ENCODE measurements at places on chromosomes 7 and 10.

GRCh38 chr10:1425879-1426278 is 311.4 kb downstream of the ADARB2 start:
- DNase-seq = no peak

DNA sequence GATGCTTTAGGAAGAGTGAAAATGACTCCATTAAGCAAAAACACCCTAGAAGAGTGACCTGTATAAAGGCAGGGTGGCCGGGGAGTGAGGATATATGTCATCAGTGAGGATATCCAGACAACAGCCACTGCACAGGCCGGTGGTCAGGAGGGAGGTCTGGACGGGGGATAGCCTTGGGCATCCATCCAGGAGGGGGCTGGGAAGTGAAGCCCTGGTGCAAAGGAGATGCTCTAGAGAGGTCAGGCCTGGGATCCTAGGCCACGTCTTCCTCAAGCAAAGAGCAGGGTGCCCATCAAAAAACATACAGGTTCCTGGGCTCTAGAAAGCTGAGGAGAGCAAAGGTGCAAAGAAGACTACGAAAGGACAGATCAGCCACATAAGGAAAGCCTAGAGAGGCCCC is 25.6 kb downstream of the FAM171A1 start:
- DNase-seq = no peak

DNA sequence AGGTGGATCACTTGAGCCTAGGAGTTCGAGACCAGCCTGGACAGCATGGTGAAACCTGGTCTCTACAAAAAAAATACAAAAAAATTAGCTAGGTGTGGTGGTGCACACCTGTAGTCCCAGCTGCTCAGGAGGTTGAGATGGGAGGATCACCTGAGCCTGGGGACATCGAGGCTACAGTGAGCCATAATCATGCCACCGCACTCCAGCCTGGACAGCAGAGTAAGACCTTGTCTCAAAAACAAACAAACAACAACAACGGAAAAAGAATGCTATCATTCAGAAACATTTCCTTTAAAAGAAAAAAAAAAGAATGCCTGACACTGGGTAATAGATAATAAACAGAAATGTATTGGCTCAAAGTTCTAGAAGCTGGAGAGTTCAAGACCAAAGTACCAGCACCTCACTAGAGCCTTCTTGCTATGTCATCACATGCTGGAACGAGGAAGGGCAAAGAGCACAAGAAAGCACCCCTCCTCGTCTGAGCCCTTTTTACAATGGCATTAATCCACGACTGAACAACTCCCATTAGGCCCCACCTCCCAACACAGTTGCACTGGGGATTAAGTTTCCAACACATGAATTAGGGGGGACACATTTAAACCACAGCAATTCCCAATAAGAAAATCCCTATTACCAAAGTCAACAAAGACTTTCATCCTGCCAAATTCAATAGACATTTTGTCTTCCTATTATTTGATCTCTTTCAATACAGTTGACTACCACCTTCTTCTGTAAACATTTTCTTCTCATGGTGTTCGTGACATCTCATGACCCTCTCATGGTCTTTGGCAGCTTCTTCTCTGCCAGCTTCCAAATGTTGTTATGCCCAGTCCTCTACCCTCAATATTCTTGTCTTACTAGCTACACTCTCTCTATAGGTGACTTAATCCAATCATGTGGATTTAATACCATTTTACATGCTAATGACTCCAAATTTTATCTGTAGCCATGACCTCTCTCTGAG is 20.0 kb downstream of the AKR1D1 start:
- DNase-seq = no peak

- DNase-seq = no peak
Measured at GRCh38 chr10:132134241-132135052, 52.3 kb upstream of the DPYSL4 start.

All from activated CD4-positive, alpha-beta T cell treated with anti-CD3 and anti-CD28 coated beads for 1 hour (primary cell).